ENCODE measurements at places on chromosomes 11 and 22.

DNA sequence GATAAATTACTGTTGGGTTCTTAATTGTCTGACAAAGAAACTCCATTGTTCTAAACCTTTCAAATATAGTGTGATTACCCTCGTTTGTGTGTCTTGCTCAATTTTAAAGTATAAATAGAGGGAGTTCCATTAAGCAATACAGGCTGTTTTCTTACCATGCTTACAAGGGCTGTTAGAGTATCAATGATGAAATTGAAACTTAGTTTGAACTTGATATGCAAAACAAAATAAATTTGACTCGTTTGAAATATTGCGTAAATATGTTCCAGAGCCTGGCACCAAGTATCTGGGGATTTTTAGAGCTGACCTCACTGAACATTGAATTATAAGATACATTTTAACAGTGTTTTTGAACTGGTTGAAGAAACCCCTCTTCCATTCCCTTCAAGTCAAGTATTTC lies 31.7 kb downstream of the TEAD1 start:
- no peak for DNase-seq

DNA sequence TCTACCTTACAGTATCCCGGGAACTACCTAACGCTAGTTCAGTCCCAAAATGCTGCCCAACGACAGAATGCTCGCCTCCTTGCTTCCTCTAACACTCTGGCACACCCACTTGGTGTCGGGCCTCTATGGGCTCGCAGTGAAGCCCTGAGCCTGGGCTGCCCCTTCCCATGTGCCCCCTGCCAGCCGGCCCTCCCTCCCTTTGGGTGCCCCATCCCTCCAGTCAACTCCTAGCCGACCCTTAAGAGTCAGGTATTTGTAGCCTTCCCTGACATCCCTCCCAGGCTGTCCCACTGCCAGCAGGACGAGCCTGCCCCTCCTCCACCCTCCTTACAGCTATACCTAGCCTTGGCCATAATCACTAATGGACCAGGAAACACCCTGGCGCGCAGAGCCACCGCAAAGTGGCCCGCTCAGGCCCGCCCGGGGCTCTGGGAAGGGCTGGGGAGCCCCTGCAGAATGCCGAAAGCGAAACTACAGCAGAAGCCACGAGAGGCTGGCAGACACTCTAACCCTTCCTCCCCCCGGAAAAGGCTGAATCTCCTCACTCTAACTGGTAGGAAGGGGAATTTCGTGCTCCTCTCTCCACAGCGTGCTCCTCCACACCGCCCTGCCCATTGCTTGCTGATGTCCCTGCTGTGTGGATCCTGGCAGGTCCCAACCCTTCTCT lies 8.2 kb downstream of the CBX7 start:
- DNase-seq = peak; percentile 69

DNA sequence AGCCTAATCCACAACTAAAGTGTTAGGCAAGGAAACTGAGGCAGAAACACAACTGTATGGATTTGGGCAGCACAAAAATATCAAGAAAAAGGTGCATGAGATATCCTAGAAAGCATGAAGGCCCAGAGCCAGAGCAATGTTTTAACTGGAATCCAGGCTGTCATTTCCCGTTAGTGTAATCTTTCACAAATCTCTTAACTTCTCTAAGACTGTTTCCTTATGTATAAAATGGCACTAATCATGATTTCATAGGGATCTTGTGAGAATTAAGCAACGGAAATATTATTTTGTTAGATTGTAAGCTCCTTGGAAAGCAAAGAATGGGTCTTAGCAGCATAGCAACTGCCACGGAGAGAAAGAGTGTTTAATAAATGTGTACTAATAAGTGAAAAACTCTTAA lies 14.7 kb upstream of the SYTL2 start:
- DNase-seq = no peak

DNA sequence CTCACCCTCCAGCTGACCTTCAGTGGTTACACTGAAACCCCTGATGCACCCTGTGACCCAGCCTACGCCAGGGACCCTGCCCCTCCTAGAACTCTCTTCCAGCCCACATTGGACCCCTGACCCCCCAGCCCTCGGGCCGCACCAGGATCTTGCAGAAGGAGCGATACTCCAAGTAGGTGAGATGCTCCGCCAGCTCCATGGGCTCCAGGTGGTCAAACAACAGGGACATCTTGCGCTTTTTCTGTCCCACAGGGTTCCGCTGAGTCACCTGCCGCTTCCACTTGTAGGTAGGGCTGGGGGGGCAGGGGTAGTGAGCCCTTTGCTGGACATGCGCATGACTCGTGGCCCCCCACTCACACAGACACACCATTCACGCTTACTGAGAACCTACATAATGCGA lies 4.1 kb downstream of the RASGRP2 start:
- DNase-seq = no peak

DNA sequence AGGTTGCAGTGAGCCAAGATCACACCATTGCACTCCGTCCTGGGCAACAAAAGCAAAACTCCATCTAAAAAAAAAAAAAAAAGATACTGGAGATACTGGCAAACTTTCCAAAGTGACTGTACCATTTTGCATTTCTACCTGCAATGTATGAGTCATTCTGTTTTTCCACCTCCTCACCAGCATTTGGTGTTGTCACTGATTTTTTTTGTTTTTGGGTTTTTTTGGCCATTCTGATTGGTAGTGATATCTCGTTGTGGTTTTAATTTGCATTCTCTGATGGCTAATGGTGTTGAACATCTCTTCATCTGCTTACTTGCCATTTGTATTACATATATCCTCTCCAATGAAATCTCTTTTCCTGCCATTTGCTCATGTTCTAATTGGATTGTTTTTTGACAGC lies 12.0 kb upstream of the RBX1 start:
- no peak for DNase-seq

GRCh38 chr11:65055538-65055937 lies 2.8 kb downstream of the NAALADL1 start:
- DNase-seq = no peak

DNA sequence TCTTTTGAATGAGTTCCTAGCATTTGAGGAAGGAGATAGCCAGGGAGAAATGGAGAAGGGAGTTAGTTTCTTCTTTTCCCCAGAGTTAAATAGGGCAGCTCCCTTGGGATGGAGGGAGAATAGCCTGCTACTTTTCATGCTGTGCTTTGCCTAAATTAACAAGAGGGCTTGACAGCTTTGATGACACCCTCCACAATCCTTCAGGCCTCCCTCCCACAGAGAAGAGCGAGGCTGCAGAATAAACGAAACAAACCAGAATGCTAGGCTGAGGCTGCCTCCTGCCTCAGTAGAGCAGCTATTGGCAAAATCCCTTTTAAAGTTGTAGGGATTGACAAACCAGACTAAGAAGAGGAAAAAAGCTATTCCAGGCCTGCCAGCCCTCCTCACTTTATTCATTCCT lies 94.6 kb downstream of the C11orf58 start:
- DNase-seq = no peak

DNA sequence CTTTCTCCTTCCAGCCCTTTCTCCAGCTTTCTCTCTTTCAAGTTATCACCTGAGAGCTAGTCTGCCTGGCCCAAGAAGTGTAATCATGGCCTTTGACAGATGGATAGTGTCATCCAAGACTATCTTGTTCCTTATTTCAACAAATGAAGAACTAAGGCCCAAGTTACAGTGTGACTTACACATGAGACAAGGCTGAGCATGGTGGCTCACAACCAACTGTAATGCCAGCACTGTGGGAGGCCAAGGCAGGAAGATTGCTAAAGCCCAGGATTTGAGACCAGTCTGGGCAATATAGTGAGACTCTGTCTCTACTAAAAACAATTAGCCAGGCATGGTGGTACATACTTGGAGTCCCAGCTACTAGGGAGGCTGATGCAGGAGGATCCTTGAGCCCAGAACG lies 3.7 kb upstream of the RANGAP1 start:
- no peak for DNase-seq

GRCh38 chr11:128896356-128896755 lies 5.2 kb downstream of the KCNJ5 start:
- DNase-seq = no peak

- no peak for DNase-seq
These were observed 8.7 kb upstream of the CABP7 start for GRCh38 chr22:29710922-29711593.

DNA sequence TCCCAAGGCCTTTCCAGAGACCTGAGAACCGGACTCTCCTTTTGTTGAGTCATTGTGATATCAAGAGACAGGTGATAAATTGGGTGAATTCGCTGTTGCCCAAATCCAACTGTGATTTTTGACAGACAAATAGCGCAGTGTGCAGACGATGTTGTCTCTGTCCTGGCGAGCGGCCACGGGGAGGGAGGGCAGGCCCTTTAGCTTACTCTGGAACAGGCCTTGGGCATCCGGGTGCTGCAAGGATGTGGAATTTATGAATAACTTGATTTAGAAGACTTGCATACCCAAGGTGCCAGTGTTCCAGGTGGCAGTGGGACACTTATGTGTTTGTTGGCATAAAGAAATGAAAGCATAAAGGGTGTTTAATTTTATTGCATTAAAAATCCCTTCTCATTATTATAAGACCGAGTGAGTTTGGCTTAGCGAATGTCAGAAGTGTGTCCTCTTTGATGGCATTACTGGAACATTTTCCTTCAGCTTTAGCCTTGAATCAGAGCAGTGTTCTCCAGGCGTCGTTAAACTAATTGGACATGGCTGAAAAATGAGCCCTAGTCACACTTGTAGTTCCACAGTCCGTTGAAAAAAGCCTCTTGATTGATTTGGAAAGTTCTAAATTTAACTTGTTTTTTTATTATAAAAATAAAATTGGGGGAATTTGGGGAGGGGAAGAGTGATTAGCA lies 9.4 kb downstream of the LDLRAD3 start:
- DNase-seq = no peak

- no peak for DNase-seq
These were observed 9.6 kb upstream of the CDON start for GRCh38 chr11:126072141-126072741.

DNA sequence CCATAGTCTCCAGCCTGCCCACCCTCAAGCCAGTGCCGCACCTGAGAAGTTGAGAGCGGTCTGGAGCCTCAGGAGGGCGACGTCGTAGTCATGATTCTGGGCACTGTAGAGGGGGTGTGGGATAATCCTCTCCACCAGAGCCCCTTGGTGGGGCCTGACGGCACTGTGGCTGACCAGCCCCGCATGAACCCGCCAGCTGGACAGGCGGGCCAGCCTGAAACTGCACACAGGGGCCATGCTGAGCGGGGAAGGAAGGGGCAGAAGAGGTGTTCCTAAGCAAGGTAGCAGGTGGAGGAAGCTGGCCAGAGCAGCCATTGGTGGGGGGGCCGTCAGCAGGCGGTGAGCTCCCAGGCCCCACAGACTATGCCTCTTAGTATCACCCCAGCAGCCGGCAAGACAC lies 13.1 kb downstream of the TMPRSS5 start:
- no peak for DNase-seq

DNA sequence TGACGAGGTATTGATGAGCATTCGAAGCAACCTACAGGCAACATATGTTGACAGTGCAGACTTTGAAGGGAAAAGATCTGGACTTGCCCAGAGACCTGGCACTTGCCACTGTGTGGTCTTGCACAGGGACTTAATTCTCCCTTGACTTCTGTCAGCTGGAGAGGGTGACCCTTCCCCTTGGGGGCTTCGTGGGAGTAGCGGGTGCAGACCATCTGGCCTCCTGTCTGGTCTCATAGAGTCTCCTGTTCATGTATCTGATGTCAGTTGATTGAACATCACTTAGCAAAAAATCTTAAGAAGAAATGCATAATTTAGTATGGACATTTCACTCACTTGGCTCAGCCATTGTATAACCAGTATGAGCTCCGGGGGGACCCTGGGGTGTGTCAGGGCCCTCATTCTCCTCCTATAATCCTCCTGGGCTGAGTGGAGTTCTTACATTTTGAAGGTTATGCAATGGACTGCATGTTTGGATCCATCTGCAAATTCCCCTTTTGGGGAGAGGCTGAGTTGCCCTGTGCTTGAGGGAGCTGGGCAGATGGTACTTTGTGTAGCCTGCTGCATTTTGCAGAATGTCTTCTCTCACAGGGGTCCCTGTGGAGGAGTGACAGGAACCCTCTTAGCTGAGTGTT lies 13.0 kb downstream of the BCR start:
- no peak for DNase-seq

GRCh38 chr11:93727985-93728791 lies 13.1 kb downstream of the TAF1D start:
- no peak for DNase-seq

DNA sequence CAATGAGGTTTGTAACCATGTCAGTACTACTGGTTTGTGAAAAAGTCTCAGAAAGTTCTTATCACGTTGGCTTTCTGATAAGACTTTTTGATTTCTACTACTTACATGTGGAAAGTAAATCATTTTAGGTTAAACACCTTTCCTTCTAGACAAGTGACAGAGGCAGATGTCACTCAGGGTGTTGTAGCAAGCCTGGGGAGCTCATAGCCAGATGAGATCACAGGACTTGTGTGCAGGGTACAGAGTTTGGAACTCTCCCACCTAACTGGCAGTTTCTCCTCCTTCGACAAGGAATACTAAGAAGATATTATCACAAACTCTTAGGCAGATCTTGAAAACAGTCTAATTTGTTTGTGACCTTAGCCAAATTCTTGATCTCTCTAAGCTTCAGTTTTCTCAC lies 49.4 kb upstream of the PICALM start:
- no peak for DNase-seq

- DNase-seq = no peak
These were observed 612 bp downstream of the XBP1 start for GRCh38 chr22:28799606-28800307.

DNA sequence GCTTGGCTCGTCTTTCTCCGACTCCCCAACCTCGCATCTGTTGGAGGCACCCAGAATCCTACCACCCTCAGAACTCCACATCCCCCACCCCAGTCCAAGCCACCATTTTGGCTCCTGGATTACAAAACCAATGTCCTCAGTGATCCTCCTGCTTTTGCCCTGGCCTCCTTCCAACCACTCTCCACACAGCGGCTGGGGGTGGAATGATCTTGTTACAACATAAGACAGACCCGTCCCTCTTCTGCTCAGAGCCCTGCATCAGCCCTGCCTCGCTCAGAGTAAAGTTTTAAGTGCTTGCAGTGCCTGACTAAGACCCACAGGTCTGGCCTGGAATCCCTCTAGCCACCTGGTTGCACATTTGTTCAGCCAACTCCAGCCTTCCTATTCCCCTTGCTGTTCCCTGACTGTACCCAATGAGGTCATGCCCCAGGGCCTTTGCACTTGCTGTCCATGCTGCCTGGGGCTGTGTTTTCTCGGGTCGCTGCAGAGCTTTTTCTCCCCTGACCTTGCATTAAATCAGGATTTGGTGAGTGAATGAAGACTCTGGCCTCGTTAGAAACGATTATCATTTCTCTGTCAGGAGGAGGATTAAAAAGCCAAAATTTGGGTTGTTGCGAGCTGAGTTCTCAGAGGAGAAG lies 67.3 kb downstream of the IGF2 start:
- DNase-seq = no peak

DNA sequence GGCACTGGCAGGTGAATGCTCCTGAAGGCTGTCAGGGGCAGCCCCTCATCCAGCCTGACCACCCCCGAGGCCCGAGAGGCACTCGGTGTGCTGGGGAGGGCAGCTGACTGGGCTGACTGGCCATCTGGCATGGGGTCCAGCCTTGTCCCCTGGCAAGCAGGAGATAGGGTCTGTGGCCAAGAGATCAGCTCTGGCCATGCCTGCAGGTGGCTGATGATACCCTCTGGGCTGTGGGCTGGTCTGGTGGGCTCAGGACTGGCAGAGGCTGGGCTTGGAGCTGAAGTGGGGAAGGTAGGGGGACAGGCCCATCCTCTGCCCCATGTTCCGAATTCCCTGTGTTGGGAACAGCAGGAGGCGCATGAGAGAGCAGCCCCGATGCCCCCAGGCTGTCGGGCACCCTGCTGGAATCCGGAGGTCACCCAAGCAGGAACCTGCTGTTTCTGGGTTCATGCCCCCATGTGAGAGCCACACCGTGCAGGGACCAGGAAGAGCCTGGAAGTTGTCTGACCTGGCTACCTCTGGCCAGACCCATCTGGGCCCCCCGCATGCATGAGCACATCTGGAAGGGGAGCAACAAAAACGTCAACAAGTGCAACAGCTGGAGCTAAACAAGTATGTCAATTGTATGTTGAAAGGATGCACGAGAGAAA lies 527.0 kb downstream of the TBC1D22A start:
- DNase-seq = no peak
